Activated CD4-positive, alpha-beta T cell treated with anti-CD3 and anti-CD28 coated beads, Interleukin-2, amount 50 U/mL, for 1 hour (primary cell): ENCODE measurements at places on chromosomes 7 and 10.

- no peak for DNase-seq
These were observed 60.1 kb downstream of the COL28A1 start for GRCh38 chr7:7475601-7476000.

GRCh38 chr10:59878289-59878688, 28.1 kb downstream of the CCDC6 start:
- DNase-seq = no peak

- peak; percentile 17 for DNase-seq
These were observed 85.8 kb downstream of the CALD1 start for GRCh38 chr7:134865001-134865845.

DNA sequence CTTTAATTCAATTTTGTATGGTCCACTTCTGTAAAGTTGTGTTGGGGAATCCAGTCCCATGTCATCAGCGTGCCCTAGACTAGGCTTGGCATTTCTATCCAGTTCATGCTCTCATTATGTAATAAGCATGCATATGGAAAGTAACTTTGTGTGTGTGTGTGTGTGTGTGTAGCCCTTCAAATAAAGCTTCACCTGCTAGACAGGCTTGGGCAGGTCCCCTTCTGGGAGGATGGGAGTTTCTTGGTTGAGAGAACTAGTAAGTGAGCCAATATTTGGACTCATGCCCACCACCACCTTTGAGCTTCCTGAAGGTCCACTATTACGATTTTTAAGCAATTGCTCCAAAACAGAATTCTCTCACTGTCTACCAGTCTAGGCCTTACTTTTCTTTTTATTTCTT, 6.9 kb downstream of the BZW2 start:
- no peak for DNase-seq
